ENCODE measurements at places on chromosomes 7 and 10.

- peak; percentile 80 for DNase-seq
Observed at GRCh38 chr7:73717991-73718405, 1.5 kb downstream of the STX1A start.

DNA sequence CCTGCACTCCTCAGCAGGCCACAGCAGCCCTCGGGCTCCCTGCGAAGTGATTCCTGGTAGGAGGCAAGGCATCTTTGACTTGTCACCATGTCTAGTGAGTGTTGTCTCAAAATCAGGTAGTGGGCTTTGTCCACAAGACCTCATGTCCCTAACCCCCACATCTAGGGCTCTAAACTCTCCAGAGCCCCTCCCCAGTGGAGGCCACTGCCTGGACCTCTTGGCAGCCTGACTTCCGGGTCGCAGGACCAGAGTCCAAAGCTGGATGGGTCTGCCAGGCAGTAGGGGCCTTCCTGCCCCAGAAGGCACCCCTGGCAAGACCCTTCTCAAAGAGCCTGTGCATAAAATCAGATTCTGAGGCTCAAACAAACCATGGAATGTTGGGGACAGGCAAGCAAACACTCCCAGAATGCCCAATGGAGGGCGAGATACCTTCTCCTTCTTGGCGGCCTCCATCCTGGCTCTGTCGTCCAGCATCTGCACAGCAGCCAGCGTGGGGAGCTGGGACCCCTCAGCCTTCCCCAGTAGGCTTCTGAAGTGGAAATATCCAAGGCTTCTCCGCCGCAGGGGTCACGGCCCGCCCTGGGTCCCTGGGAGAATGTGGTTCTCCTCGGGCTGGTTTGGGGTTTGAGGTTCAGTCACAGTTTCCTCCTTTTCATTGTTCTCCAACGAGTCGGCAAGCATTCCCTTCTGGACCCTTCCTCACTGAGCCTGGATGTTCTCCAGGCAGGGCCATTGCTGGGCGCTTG lies 586 bp downstream of the GCK start:
- no peak for DNase-seq

DNA sequence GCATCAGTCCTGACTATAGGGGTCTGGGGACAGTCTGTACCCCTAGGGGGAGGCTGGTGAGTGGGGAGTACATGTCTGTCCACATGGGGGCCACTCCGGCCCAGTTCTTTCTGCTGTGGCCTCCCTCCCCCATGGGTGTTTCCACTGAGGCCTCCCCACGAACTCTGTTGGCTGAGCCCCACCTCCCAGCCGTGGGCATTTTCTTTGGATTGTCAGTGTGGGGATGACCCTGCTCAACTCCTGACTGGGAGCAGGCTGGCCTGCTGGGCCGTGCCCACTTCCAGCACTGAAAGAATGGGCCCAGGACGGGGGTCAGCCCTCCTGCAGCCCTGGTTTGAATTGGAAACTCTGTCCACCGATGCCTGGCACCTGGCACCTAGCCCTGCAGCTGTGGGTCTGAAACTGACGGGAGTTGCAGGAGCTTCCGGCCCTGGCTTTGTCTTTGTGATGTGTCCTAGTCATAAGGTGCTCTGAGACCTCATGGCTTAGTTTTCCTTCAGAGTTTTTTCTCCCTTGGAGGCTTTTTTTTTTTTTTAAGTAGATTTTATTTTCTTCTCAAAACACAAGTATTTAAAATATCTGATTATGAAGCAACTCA lies 46.5 kb downstream of the LHPP start:
- DNase-seq = no peak

GRCh38 chr10:56881218-56881617 lies 520.2 kb upstream of the ZWINT start:
- DNase-seq = no peak

GRCh38 chr10:75080554-75080953 lies 30.9 kb upstream of the SAMD8 start:
- DNase-seq = no peak

GRCh38 chr10:88237896-88238614 lies 345.1 kb downstream of the RNLS start:
- no peak for DNase-seq

DNA sequence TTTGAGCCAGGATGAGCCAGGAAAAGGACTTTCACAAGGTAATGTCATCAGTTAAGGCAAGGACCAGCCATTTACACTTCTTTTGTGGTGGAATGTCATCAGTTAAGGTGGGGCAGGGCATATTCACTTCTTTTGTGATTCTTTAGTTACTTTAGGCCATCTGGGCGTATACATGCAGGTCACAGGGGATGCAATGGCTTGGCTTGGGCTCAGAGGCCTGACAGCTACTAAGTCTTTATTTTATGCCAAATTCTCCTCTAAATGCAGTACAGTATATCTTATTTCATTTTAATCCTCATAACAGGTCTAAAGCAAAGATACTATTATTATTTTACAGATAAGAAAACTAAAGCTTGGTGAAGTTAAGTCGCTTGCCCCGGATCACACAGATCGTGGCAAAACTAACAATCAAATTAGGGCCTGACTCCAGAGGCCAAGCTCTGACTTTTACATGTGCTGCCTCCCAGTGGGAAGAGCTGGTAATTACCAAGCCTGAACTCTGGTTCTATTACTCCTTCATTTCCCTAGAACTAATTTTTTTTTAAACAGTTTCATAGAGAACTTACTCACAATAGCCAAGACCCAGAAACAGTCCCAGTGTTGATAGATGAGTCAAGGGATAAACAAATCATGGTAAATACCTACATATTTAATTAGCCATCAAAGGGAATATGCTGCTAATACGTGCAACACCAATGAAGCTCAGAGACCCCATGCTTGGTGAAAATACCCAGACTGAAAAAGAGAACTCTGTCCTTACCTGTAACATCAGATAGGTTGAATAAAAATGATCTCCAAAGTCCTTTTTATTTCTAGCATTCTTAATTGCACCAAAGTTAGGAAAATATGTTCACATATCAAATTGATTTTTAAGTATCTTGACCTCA lies 35.4 kb downstream of the C7orf25 start:
- peak; percentile 55 for DNase-seq

DNA sequence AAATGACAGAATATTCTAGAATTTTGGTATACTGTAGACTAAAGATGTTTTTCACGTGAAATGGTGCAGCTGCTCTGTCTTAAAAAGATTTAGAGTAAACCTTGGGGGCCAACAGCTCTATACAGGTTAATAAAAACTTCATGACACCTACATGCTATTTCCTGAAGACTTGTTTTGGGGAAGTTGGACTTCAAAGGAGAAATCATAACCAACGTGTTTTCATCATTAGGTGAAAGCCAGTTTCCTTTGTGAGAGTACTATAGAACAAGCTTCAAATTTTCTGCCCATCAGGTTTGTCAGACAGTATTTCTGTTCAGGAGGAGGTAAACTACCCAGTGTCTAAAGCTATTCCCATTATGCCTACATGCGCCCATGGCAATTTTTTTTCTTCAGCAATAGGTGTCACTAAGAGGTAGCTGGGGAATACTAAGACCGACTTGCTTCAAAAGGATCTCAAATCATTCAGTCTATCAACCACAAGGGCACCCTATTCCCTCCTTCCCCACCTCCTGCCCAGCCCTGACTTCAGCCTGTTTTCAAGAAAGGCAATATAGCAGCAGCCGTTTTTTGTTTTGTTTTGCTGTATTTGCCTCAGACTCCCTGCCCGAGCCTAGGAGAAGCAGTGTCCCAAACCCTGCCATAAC lies 237.3 kb upstream of the SP8 start:
- DNase-seq = no peak

- no peak for DNase-seq
Observed at GRCh38 chr7:46007990-46008643, 87.0 kb upstream of the IGFBP3 start.

Data from stimulated activated CD4-positive, alpha-beta T cell treated with anti-CD3 and anti-CD28 coated beads, Interleukin-1b, Interleukin-23, amount 100 ng/mL, for 48 hours (primary cell).